Stimulated activated CD8-positive, alpha-beta memory T cell treated with anti-CD3 and anti-CD28 coated beads, Interleukin-15, amount 100 ng/mL, for 48 hours (primary cell): ENCODE measurements at places on chromosomes 12 and 14.

- DNase-seq: no peak
Observed at GRCh38 chr14:64773577-64773976, 69.4 kb downstream of the PLEKHG3 start.

DNA sequence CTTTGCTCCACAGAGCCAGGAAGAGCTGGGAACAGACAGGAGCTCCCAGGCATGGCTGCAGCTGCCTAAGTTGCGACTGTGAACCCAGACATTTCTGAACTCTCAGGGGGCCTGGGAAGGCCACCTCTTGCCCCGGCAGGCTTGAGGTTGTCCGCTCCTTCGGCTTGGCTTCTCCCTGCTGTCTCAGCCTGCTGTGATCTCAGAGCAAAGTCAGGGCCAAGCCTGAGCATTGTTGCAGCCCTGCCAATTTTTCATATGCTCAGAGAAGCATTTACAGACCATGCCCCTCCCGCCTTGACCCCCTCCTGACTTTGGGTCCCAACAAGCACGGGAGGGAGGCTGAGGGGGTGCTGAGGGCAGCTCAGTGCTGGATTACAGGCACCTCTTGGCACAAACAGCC, 1439.1 kb upstream of the FLRT2 start:
- DNase-seq: no peak

GRCh38 chr14:76829650-76830421, 3.6 kb downstream of the LRRC74A start:
- no peak for DNase-seq

- peak; percentile 61 for DNase-seq
Observed at GRCh38 chr12:47903927-47904712, 674 bp downstream of the VDR start.

GRCh38 chr12:47741340-47741703, 16.0 kb upstream of the ENDOU start:
- DNase-seq: peak; percentile 27

DNA sequence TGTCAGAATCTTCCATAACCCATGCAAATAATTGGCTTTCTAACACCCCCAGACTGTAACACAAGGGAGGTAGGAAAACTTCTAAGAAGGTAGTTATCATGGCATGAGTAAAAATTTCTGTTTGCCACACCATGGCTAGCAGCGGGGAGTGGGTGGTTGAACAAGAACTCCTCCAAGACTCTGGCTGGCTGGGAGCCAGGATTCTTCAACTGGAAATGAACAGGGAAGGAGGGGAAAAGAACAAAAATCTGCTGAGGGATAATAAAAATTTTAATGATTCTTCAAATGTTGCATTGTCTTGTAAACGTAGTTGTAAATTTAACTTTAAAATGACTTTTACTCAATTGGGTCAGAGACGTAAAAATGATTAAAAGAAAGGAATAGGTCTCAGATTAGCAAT, 78.9 kb downstream of the AKAP6 start:
- DNase-seq: no peak
